ENCODE measurements at places on chromosomes 2 and 18.

- no peak for DNase-seq
Measured at GRCh38 chr2:203585516-203585915, 50.4 kb upstream of the RAPH1 start.

DNA sequence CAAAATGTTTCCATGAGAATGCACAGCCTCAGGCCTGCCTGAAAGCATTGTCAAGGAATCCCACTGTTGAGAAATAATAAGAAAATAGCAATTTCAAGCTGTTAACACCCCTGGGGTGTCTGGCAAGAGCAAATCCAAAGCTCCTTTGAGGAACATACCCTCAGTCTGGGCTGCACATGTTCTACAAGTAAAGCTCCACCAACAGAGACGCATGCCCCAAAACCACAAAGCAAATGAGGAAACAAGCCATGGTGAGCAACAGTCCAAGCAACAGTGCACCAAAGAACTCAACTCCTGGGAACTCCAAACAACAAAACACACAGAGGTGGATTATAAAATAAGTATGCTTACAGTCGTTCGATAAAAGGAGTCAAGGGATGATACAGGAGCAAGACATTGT lies 40.3 kb downstream of the CYP27C1 start:
- DNase-seq, result no peak

DNA sequence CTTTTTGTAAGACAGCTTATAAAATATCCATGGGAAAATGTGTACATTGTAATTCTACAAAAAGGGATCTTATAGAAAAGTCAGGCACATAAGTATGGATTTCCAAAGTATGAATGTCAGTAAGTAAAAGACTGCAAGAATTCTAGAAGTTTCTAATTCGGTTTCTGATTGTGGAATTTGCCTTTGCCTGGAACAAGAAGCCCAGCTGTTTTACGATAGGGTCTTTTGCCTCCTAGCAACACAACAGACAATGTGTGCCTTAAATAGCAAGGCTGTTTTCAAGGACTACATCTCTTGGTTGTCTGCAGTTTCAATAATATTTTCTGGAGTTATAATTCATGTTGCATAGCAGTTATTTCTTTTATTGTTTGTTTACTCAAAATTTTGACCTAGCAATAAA lies 312.9 kb downstream of the MTX2 start:
- DNase-seq, result no peak

- no peak for DNase-seq
Measured at GRCh38 chr2:136703214-136703613, 62.1 kb upstream of the THSD7B start.

GRCh38 chr18:62857263-62857976 lies 142.1 kb downstream of the PHLPP1 start:
- DNase-seq, result no peak

DNA sequence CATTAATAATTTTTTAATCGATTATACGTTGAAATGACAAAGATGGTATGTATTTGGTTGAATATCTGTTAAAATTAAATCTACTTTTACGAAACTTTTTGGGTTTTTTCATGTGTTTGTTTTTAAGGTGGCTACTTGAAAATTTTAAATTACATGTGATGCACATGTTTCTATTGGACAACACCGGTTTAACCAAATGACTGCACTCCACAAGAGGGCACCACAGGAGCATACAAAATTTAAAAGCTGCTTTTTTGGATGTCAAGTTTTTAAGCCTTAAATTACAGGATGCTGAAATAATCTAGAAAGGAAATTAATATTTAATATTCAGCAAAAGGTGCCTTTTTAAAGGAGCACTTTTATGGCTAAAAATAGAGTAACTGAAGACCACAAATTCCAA lies 98.7 kb downstream of the ACVR1 start:
- peak; percentile 17 for DNase-seq

- DNase-seq, result no peak
Measured at GRCh38 chr18:59052965-59053820, 86.5 kb upstream of the SEC11C start.

DNA sequence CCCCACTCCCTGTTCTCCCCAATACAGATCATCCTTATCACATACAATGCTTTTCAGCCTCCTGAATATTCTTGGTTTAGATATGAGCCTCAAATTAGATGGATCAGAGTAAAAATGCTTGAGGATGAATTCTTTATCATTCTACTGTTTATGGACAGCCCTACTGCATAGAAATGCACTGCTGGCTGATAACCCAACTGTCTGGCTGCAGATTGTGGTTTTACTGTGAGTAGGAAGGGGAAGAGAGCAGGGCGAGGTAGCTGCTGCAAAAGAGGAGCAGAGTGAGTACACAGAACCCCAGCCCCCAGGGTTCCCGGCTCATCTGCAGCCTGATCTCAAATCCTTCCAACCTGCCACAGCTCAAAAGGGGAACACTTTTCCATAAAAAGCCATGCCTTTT lies 29.4 kb upstream of the NCOA1 start:
- DNase-seq, result no peak

GRCh38 chr2:236847023-236847422 lies 238.7 kb upstream of the COPS8 start:
- DNase-seq, result no peak

GRCh38 chr18:50797142-50797541 lies 22.7 kb downstream of the MRO start:
- no peak for DNase-seq

DNA sequence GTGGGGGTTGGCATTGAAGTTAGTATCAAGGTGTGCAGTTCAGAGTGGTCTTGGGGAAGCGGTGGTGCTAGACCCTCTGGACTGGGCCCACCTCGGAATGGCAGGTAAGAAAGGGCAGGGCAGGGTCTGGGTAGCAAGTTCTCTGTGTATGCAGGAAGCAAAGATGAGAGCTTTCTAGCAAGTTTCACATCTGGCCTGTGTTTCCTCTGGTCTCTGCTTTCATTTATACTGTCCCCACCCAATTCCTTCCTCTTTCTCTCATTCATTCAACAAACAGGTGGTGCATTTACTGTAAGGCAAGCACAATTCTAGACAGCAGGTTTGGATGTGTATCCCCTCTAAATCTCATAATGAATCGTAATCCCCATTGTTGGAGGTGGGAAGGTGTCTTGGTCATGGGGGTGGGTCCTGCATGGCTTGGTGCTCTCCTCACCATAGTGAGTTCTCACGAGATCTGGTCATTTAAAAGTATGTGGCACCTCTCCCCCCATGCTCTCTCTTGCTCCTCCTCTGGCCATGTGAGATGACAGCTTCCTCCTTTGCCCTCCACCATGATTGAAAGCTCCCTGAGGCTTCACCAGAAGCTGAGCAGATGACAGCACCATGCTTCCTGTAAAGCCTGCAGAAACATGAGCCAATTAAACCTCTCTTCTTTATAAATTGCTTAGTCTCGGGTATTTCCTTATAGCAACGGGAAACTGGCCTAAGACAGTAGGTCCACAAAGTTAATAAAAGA lies 51.8 kb downstream of the PKDCC start:
- DNase-seq, result no peak

DNA sequence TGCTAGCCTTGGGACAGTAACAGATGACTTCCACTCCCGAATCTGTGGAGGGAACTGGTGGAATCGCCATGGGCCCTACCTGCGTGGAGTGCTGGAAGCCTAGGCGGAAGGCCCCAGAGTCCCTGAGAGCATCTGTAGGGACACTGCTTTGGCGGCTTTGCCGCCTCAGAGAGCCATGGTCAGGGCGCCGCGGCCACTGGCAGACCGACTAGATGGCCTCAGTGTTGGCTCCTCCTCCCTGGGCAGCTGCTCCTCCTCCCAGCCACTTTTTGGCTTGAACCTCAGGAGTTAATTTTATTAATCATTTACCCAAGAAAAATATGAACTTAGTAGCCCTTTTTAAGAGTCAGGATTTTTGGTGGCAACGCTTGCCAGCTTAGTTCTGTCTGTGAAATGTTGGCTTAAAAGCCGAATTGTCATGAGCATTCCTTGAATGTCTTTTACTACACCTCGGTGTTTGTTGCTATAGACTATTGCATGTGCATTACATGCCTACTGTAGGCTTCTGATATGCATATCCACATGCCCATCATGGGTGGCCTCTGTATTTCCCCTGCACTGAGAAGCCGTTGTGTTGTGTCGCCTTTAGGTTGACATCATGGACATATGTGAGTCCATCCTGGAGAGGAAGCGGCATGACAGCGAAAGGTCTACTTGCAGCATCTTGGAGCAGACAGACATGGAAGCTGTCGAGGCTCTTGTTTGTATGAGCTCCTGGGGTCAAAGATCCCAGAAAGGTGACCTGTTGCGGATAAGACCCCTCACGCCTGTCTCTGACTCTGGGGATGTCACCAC lies 2.4 kb downstream of the KLF11 start:
- DNase-seq, result no peak

- no peak for DNase-seq
Measured at GRCh38 chr2:69070969-69071368, 58.0 kb downstream of the ANTXR1 start.

DNA sequence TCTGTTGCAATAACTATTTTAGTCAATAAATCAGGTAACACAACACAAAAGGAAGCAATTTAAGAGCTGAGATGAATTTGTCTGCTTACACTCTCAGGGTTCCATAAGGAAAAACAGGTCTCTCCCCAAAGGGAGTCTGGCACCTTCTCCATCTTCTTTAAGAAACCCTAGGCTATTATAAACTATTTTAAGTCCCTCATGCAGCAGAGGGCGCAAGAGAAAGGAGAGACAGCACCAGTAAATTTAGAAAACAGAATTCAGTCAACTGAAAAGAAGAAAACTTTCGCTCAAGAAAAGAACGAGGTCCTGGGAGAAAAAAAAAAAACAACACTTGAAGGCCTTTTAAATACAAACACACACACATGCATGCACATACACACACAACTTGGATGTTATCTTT lies 19.1 kb downstream of the SULT1C4 start:
- no peak for DNase-seq

DNA sequence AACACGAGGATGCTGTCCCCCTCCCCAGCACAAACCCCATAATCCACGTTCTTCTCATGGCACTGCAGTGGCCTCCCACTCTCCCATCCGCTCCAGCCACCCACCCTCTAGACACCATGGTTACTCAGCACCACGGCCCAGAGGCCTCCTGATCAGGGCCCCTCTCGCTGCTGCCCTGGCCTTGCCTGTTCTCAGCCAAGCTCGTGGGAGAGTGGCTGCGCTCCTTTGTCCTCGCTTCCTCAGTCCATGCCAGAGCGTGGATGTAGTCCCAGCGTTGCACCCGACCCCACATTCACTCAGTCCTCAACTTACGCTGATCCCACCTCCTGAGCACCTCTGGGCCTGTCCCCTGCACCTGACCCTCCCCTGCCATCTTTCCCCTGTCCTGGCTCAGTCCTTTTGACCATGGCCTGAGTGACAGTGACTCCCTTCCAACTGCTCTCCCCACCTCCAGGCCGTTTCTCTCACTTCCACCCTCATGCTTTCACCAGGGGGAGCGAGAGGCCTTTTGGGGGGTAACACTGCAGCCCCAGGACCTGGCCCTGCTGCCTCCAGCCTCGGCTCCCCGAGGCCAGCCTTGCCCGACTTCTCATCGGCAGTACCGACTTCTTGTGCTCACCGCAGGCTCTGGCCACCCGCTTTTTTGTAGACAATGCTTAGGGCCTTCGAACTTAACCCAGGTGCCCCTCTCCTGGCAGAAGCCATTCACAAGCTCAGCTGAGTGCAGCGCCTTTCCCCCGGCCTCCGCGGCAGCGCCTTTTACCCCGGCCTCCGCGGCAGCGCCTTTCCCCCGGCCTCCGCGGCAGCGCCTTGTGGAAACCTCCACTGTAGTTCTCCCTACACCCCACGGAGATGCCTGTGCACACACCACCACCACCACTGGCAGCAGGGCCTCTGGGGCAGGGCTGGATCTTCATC lies 131.4 kb downstream of the CLIP4 start:
- DNase-seq, result no peak

GRCh38 chr18:58239879-58240278 lies 195.9 kb downstream of the NEDD4L start:
- no peak for DNase-seq

DNA sequence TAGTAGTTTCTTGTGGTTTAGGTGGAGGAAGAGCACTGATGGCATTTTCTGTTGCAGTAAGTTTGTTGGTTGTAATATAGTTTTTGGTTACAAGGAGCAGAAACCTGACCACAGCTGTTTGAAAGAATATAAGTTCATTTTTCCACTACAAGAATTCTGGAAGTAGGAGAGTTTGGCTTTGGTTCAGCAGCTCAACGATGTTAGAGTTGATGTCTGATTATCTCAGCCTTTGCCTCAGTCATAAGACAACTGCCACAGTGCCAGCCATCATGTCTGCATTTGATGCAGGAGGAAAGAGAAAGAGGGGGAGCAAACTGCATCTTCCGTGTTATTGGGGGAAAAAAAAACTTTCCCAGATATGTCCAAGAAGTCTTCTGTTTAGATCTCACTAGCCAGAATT lies 119.1 kb downstream of the LYPD1 start:
- DNase-seq, result no peak

- DNase-seq, result no peak
Measured at GRCh38 chr2:74003494-74004211, 18.9 kb downstream of the TET3 start.

DNA sequence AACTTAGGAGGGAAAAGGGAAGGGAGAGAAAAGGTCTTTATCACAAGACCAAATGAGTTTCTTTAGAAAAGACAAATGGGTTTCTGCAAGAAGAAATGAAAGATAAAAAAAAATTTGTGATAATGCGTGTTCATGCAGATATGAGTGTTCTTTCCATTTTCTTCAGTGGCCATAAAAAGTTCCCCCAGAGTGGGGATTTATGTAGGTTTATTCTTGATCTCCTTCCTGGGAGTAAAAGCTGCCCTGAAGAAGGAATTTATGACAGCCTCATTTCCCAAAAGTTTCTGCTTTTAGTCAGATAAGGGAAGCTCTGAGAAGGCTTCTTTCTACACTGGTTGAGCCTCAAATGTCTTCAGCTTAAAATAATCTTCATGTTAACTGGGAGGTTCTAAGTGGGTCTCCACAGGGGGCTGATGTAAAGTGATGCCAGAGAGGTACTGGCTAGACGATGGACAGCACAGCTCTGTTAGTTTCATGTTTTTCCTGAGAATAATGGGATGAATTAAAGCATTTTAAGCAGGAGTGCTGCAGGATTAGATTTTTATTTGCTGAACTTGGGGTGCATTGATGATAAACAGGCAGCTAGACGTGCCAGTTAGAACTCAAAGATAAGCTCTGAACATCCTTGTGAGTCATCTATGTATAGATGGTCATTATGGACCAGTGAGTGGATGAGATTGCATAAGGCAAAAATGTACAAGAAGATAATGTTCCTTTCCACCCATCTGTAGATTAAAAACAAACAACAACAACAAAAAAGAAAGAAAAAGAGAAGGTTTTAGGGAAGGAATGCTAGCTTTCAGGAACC lies 99.4 kb upstream of the MSH2 start:
- no peak for DNase-seq

- no peak for DNase-seq
Measured at GRCh38 chr2:144592500-144593256, 72.8 kb upstream of the ZEB2 start.

All from stimulated activated naive B cell treated with anti-CD40 and anti-IgM and Interleukin-4, amounts not matched to agents 10 μg/mL and 1 μg/mL and 100 μg/mL, for 72 hours (primary cell).